ENCODE measurements at places on chromosomes 3 and 15.

DNA sequence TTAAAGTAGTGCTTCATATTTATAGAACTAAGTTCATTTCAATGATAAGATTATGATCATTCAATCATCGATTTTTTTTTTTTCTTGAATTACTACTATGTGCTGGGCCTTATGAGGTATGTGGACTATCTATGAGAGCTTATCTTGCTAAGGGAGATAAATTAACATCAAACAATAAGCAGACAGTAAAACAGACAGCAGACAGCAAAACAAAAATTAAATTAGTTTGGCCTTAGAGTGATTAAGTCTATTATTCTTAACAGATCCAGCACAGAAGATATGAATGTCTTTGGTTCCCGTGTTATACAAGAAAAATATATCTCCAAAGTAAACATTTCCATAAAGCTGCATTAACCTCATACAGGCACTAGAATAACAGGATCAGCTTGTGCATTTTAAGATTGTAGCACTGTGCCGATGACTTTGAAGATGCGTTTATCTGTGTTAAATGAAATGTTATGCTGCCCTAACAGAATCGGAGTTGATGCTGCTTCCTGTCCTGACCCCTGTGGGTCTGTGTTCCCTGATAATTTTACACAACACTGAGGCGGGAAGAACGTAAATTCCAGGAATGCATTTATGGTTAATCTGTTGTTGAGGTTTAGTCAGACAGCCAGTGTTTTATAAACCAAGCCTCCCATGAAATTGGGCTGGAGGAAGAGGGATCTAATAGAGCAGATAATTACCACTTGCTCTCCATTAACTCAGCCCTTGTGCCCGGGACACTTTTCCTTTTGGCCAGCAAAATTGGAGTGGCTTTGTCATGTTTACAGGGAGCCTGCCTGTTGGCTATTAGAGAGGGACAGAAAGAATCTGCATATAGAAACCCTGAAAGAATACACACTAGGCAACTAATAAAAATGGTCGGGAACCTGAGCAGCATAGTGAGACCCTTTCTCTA, 80.8 kb downstream of the GHSR start:
- no peak for DNase-seq

GRCh38 chr15:81758818-81759284, 287.0 kb downstream of the MEX3B start:
- DNase-seq: peak; percentile 69

DNA sequence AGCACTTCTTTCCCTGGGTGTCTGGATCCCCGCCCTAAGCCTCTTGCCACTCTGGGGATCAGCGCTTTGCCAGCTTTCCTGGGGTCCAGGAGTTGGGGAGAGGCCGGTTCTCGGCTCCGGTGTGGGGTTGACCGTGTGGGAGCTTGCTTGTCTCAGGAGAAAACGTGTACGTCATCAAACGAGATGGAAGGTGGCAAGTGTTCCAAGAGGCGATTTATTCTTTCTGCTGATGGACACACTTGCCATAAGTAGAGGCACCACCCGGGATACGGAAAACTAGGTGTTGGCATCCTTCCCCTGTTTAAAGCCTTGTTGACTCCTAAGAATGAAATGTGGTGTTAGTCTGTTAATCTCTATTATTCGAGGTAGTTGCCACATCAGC, 295 bp downstream of the ZWILCH start:
- DNase-seq: no peak

DNA sequence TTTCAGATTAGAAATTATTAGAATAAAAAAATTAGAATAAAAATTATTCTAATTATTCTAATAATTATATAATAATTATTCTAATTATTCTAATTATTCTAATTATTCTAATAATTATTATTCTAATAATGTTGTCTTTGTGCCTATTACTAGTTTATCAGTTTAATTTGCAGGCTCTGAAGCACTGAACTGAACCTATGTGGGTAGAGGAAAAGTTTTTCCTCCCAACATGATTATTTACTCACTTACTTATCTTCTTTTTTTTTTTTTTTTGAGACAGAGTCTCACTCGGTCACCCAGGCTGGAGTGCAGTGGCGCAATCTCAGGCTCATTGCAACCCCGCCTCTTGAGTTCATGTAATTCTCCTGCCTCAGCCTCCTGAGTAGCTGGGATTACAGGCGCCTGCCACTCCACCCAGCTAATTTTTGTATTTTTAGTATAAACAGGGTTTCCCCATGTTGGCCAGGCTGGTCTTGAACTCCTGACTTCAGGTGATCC, 39.7 kb upstream of the C15orf39 start:
- no peak for DNase-seq

DNA sequence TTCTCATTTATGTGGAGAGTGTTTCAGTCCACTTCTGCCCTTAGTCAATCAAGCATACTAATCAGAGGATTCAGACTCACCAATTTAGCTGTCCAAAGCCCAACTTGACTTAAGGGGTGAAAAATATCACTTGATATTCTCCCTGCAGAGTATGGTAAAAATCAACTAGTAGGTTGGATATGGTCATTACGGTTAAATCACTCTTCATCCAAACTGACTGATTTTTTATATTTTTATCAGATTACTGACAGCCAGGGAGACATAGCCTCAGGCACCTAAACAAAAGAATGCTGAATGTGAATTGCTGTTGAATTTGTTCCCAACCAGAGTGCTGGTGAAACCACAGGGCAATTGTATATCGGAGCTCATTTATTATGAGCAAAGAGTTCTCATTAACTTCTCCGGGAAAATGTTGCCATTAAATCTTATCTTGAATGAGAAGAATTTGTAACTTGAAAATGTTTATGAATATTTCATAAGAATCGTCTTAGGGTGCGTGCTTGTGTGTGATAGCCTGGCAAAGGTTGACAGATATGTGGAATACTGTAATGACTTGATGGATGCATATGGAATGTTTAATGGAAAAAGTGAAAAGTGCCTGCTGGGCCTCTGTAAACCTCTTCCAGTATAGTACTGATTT, 411.2 kb downstream of the NAALADL2 start:
- no peak for DNase-seq

- DNase-seq: no peak
Observed at GRCh38 chr3:45211466-45212094, 14.5 kb downstream of the TMEM158 start.

DNA sequence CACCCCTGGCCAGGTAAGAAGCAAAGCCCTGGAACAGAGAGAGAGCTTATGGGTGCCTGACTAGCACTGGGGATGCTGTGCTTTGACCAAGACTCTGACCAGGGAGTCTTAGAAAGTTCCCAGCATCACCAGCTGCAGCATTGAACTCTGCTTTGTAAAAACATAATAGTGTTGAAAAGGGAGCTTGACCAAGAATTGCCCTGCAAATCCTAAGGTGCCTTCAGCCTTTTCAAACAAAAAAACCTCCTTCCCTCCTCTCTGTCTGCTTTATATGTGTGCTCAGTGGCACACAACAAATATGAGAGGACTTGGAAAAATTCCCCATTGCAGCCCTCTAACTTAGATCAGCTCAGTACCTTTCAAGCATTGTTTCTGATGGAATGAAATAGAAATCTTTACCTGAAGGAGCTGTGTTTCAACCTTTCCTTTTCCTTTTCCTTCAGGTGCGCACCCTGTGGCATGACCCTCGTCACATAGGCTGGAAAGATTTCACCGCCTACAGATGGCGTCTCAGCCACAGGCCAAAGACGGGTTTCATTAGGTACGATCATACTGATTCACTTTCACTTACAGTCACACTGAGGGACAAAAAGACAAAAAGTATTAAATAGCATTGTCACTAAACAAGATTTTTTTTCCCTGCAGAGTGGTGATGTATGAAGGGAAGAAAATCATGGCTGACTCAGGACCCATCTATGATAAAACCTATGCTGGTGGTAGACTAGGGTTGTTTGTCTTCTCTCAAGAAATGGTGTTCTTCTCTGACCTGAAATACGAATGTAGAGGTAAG, 13.0 kb downstream of the THBS1 start:
- DNase-seq: no peak

DNA sequence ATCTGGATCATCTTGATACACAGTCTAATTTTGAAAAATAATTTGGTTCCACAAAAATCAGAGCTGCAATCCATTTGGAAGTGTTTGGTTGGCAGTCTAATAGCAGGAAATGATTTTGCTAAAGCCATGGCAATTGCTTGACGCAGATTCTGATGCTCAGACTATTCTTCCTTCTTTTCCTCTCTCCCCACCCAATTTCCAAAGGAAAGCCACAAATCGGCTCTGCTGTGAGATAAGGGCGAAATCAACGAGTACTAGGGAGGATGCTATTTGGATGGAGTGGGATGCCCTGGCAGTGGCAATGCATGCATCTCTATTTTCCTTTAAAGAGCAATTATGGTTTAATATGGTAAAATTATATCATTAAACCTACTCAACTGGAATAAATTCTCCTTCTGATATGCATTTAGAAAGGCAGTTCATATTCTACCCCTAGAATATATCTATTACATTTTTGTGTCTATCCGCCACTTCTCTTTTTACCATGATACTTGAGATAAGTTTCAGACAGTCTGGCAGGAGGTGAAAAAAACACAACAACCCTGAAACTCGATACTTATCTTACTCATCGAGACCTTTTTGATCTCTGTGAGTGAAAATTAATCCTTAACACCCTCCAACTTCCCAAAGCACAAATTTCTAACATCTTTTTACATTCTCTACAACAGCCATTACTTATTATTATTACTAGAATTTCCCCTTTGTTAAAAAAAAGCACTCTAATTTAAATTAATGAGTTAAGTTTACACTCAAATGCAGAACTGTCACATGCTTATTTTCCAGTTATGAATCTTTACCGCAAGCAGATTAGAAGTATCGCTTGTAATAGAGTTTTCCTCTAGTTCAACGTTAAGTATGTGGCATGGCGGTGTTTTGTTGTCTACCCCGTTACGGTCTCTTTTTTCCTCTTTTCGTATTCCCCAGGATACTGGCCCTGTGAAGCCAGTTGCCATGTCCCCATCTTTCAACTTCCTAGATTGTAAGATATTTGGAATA, 433.3 kb downstream of the FOXP1 start:
- DNase-seq: no peak

DNA sequence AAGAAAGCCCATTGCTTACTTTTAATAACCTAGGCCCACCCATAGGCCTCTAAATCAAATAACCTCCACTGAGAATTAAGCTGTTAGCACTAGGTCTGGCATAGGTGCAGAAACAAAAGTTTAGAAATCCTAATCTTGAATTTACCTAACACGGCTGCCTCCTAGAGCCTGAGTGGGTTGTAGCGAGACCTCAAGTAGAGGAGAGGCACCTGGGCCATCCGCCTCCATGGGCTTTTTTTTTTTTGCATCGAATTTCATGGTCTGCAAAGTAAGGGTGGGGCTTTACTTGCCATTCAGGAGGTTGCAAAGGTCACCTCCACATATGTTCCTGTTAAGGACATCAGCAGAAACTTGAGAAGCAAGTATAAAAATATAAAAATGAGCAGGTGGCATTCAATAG, 6.6 kb upstream of the TPM1 start:
- no peak for DNase-seq

- no peak for DNase-seq
Observed at GRCh38 chr3:196914866-196915265, 27.5 kb downstream of the NCBP2 start.

DNA sequence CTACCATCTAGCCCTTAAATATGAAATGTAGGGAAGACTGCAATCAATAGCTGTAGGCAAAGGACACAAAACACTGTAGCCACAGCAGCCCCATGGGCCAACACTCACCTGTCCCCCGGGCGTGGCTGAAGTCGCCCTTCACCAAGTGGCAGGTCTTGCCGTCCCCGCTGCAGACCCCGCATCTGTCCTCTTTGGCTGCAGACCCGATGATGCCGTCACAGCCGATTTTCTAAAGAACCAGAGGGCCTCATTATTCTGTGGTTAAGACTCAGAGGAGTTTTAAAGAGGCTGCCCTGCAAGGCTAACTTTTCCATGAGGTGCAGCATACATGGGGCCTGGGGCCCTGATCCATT, 245.6 kb downstream of the ADAMTS17 start:
- no peak for DNase-seq

DNA sequence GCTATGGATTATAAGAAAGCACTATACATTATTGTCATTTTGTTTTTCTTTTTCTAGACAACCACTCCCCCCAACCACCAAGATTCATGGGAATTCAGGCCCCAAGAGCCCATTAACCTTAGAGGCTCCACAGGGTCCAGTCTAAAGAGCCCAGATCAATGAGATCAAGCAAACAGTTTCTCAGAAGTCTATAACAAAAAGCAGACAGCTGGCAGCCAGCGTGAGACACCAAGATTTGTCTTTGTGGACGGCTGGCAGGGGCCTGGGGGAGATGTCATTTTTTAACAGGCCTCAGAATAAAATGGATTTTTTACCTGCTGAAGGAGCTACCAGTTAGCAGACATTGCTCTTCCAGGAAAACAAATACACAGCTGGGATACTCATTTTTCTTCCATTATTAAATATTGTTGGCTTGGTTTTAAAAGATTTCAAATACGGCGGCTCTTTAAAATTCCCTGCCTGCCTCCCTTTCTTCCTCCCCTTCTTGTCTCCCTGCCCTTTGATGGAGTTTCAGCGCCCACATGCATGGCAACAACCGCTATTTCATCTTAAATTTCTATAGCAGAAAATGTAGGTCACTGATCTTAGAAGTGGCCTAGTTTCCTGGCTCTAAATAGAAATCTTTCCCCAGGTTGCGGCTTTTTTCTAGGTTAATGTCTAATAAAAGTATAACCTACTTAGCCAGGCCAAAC, 130.6 kb downstream of the FAM174B start:
- DNase-seq: no peak

DNA sequence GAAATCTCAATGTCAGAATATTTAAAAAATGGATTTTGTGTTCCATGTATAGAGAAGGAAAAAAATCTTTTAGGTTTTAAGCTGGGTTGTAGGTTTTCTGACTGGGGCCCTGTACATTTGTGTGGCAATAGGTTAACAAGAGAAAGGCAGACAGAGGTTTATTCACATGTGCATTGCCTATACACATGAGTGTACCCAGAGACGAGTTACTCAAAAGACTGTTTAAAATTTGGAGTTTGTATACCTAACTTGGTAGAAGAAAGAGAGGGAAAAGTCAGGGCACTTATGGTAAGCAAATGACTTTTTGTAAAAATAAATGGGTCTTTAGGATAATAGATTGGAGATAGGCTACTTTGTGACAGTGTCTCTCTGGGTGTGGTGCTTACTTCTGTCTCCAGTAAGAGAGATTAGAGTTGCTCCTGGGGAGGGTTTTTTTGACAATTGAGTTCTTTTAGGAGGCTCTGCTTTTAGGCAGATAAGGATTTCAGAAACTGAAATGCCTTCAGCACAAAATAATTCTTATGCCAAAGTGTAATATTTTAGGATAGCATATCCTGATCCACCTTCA, 225.2 kb downstream of the TCF12 start:
- no peak for DNase-seq

DNA sequence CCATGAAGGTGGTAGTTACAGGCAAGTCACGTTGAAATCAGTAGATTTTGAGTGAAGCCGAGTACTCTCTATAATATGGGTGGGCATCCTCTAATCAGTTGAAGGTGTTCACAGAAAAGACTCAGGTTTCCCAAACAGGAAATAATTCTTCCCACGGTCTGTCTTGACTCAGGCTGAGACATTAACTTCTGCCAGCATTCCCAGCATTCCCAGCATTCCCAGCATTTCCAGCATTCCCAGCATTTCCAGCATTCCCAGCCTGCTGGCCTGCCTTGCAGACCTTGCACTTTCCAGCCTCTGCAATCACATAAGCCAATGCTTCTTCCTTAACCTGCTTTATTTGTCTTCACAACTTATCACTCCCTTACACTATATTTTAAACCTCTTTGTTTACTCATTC, 542.3 kb upstream of the ROBO2 start:
- no peak for DNase-seq
